Heart left ventricle (tissue), 16 donors: ENCODE measurements at places on chromosomes 11 and 22. TPM values are rescaled to one million over a fixed set of nuclear protein-coding genes. Genes with fewer than 3 reads are reported as not detected.

The NOX4 gene
- 2.5 TPM for total RNA-seq

The IFITM10 gene
- total RNA-seq: 0.28 TPM

The ART5 gene
- 1.1 TPM for total RNA-seq

The CNTF gene
- total RNA-seq: 0.74 TPM

The SMTN gene
- 167 TPM for total RNA-seq

The OR51B5 gene
- total RNA-seq: not detected

The RAB3IL1 gene
- 22.0 TPM for total RNA-seq

The APOA4 gene
- total RNA-seq: not detected

The TLCD5 gene
- total RNA-seq: 10.3 TPM

The ARHGAP8 gene
- 0.28 TPM for total RNA-seq
